CD4-positive, alpha-beta T cell treated with Interleukin-15 for 1 hour (primary cell): ENCODE measurements at places on chromosomes 4 and X.

DNA sequence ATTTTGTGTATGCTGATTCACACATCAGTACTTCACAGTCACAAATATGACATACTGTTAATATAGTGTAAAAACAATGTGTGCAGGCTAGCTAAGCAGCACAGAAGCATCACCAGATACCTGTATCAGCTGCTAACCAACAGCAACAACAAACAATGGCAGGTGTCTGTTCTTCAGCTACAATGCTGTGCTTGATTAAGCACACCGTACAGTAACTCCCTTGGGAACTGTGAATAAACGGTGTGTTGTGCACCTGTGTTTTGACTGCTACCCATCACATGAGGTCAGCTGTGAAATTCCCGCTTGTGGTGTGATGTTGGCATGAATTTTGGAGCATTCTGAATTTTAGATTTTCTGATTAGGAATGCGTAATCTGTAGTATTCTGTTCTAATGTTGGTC, 379.7 kb upstream of the FAT1 start:
- DNase-seq: no peak

DNA sequence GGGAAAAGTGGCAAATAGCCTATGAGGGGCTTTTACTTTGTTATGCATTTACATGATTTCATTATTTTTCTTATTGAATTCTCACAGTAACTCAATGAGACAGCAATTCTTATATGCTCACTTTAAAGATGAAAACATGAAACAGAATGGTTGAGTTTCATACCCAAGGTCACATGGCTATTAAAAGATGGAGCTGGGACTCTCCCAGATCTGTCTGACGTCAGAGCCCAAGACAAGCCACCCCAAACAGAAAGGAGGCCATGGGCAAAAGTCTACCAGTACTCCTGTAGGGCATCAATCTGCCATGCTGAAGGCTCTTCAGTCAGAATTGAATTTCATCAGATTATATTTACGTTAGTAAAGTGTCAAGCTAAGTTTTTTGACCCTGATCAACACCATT, 13.2 kb downstream of the HSD17B11 start:
- no peak for DNase-seq

- DNase-seq: no peak
These were observed 172.0 kb downstream of the FBXO8 start for GRCh38 chr4:174111422-174111821.

DNA sequence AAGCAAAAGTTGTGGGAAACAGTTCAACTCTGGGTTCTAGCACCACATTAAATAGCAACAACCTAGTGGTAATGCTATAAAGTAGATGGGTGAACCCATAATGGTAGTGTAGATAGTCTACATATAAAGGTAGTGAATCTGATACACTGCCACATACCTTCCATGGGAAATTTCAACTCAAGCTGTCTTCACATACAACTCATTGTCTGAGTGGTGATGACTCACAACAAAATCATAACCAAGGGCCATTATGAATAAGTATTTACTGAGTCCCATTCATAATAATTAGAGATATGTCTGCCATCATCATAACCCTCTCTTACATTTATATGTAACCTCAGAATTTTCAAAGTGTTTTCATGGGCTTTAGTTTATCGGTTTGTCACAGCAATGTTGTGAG, 34.8 kb downstream of the EGF start:
- no peak for DNase-seq

- no peak for DNase-seq
These were observed 162.3 kb upstream of the SMIM31 start for GRCh38 chr4:164591666-164592065.

GRCh38 chr4:151013491-151013890, 1.6 kb downstream of the LRBA start:
- DNase-seq: no peak

GRCh38 chr4:60389633-60390032, 810.5 kb upstream of the ADGRL3 start:
- DNase-seq: no peak

GRCh38 chrX:77298296-77298695, 148.9 kb upstream of the FGF16 start:
- no peak for DNase-seq

GRCh38 chr4:4293279-4293678, 3.2 kb downstream of the ZBTB49 start:
- DNase-seq: no peak

- no peak for DNase-seq
These were observed 545.7 kb upstream of the PABPC4L start for GRCh38 chr4:134747108-134747805.

DNA sequence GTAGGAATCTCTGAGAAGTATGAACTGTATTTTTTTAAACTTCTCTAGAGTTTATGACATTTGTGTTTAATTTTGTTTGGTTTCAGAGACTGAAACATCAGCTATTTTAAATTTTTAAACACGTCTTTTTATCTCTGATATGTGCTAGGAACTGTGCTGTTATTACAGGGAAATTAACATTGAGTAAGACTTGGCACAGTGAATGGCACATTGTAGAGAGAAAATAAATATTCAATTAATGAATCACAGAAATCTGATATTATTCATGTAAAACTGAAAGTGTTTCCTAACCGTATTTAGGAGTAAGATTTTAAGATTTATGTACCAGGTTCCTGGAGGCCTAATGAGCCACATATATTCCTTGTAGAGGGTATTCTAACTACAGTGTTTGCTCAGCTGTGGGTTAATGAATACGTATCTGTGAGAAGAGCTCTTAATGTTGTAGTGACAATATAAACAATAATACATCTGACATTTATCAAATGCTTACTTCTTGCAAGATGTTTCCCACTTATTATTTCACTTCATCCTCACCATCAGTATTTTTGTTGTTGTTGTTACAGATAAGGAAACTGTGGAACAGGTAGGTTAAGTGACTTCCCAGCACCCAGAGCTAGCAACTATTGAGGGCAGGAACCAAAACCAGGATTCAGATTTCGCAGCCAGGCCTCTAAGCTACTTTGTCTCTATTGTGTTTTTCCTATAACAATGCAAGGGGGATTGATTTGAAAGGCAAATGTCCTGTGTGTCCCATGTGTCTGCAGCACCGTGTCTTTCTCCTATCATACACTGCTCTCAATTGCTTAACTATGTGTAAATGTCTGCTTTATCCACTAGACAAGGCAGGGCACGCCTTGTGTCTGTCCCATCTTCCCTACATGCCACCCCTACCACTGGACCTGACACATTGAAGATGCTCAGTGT, 121.1 kb upstream of the FAM9C start:
- no peak for DNase-seq

- DNase-seq: no peak
These were observed 72.6 kb downstream of the INPP4B start for GRCh38 chr4:142773505-142773904.

- no peak for DNase-seq
These were observed 69.2 kb downstream of the MTNR1A start for GRCh38 chr4:186486172-186486571.

DNA sequence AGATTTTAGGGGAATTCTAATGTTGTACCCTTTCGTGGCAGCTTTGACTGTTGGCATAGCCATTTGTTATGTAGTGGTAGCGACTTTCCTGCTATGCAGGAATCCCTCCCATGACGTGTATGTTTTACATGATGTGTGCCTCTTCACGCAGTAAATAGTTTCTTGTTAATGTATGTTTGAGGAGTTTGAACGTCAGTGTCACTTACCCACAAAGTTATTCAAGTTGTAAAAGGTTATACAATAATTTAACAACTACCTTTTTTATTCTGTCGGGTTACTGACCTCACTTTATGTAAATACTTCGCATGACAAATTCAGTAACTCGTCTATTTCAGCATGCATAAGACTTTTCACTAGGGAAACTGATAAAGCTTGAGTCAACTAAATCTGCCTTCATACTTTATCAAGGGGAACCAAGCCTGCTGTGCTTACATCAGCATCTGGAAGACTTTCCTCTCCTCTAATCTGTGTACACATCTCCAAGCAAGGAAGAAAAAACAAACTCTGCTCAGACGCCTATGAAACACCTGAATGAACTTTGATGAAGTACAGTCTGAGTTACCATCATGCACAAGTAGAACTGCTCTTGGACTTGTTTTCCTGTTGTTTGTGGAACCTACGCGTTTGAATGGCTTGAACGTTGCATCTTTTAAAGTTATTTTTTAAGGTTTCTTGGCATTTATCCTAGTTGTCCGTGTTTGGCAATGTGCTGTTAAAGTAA, 61.2 kb downstream of the SLC9A6 start:
- DNase-seq: no peak

DNA sequence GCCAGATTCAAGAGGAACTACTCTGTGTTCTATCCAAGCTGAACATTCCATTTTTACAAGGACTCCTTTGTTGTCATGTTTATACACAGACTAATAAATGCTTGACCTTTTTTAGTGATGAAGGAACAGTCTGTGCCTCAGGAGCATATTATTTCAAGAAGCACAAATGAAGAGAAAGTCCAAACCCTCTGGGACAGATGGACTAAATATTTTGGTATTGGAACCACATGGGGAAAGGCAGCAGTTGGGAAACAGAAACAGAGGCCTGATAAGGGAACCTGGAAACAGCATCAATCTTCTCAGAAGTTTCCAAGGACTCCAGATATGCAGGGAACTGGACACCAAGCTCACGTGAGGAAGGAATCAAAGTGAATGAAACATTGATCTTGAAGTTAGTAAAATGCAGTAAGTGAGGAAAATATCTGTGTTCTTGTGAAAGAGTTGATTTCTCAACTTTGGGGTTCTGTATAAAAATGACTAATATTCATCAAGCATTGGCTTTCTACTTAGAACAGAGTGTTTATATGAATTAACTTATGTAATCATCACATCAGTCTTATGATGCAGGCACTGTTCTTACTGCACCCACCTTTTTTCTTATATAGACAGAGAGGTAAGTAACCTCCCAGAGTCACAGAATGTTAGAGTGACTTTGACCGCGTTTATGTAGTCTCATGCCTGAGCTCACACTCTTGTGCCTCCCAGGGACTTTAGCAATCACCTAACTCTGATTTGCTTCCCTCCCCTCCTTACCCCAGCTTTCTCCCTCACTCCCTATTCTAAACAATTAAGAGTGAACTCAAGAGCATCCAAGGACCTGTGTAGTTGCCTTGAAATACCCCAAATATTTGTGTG, 148.9 kb upstream of the JADE1 start:
- DNase-seq: no peak

DNA sequence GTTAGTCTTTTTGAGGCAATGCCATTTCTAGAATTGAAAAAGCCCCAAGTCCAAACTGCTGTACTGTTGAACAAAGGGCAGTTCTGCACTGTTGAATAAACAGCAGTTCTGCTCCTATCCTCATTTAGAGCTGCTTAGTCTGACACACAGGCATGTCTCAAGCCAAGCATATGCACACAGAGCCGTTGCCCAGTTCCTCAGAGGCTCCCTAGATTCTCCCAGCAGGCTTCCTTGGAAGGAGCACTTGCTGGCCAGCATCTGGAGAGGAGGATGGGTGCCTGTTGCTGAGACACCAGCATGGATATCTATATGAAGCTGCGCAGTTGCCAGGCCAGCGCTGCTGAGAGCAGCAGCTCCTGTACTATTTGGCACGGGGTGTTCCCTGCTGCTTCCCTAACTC, 138.3 kb upstream of the USP38 start:
- DNase-seq: no peak

DNA sequence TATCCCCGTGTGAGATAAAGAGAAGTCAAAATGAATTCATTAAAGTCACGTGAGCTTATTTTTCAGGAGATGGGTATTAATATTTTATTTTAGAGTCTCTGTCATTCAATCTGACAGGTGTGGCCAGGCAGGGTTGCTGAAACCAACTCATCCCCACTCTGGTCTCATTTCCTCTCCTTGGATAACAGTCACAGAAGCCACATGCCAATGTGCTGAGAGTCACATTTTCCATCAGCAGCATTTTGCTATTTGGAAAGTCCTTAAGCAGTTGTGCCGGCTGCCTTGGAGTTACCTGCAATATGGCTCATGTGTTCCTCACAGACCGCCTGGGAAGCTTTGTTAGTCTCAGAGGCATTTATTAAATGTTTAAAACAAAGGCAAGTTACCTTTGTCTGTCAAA, 302.3 kb downstream of the DCHS2 start:
- DNase-seq: no peak

DNA sequence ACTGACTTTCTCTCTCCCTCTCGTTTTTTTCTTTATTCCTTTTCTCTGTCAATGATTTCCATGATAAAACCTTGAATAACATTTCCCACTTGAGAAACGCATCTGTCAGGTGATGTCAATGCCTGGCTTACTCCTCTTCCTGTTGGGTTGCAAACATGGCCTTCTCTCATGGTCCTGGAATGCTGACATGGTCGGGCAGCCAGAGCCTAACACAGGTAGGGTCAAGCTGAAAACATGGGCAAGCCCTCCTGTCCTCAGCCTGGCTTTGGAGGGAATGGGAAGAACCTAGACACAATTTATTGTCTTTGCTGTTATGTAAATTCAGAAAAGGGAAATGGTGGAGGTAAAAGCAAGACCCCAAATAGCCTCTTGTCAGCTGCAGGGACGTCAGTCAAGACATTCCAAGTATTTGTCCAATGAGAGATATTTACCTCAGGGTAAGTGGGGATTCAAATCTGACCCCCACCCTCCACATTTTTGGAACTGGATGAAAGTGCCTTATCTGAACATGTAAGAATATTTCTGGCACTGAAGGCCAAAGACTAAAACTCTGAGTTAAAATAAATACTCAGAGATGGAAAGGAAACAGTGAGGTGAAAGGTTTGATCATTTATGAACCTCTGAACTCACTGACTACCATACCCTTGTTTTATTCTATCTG, 473.8 kb downstream of the SPRY1 start:
- no peak for DNase-seq
